ENCODE measurements at places on chromosomes 16 and 17. TPM values are rescaled to one million over a fixed set of nuclear protein-coding genes. Genes with fewer than 3 reads are reported as not detected.

SHBG gene
- 0.64 TPM for total RNA-seq

TCAP gene
- total RNA-seq = 1.7 TPM

KRTAP9-4 gene
- not detected for total RNA-seq

CYB5B gene
- total RNA-seq = 59.9 TPM

NTN1 gene
- total RNA-seq = 14.8 TPM

BRCA1 gene
- 20.1 TPM for total RNA-seq

FBXL16 gene
- 5.4 TPM for total RNA-seq

TCF25 gene
- total RNA-seq = 87.1 TPM

SP6 gene
- total RNA-seq = 0.45 TPM

GGT6 gene
- total RNA-seq = not detected

CDH8 gene
- 88.2 TPM for total RNA-seq

SPATA20 gene
- 15.6 TPM for total RNA-seq

C16orf54 gene
- 0.27 TPM for total RNA-seq

ACSM5 gene
- 0.73 TPM for total RNA-seq

MYOCD gene
- 0.27 TPM for total RNA-seq

OR1A1 gene
- not detected for total RNA-seq

HP gene
- total RNA-seq = 0.27 TPM

All from cerebellum (tissue), 4 donors.